ENCODE measurements at places on chromosomes 13 and 19.
A peak's percentile ranks its signal among the peaks of the same experiment; 100 is the strongest.

- no peak for DNase-seq
These were observed 71.0 kb downstream of the RASL11A start for GRCh38 chr13:27341616-27342015.

DNA sequence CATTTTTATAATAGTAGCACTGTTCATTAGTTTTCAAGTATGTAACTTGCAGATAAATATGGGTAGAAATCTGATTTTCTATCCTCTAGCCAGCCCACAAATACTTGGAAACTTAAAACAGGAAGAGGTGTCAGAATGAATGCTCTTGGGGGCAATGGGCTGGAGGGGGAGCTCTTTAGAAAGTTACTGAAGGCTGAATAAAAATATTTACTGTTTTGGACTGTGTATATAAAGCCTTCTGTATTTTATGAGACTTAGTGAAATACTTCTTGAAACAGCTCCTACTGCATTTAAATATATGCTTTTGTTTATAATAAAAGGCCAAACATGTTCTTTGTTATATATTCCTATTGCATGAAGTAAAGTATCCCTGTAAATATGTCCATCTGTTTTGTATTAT lies 138.8 kb downstream of the RGCC start:
- DNase-seq: no peak

DNA sequence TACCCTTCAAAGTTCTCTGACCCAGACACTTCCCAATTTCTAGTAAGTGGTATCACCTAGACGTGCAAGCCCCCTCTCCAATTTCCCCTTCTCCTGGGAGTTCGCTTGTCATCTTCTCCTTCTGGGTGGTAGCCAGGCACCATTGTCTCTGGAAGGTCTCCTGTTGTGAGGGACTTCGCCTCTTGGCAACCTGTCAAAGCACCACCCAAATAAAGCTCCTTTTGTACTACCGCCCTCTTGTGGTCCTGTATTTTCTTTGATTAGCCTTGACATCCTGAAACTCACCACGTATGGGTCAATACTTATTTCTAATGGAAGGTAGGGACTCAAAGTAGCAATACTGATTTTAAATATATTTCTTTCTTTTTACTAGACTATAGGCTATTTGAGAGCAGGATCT lies 8.2 kb downstream of the GPC5 start:
- no peak for DNase-seq

DNA sequence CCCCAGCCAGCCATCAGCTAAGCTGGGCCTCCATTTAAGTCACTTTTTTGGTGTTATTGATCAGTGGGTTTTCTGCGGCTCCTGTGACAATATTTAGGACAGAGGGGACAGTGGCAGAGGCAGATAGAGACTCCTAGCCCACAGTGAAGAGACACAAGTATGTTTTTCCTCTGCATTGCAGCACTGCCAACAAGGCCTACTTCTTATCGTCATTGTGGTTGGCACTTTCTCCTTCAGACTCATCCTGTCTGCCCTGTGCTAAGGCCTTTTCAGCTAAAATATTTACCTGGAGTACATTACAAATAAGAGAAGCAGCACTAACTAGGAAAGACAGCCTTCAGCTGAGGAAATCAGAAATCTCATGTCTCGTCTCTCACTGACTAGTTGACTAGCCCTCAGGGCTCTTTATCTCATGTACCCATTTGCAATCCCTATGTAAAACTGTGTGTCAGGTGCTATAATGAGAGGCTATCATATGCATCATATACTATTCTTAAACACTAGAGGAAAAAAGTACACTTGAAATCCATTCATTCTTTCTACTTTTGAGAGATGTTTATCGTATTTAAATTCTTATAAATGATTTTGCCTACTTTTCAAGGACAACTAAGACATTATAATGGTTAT lies 62.2 kb downstream of the ZAR1L start:
- no peak for DNase-seq

- no peak for DNase-seq
These were observed 4.0 kb downstream of the SELENOV start for GRCh38 chr19:39518975-39519374.

- no peak for DNase-seq
These were observed 14.4 kb upstream of the MYDGF start for GRCh38 chr19:4684312-4685095.

DNA sequence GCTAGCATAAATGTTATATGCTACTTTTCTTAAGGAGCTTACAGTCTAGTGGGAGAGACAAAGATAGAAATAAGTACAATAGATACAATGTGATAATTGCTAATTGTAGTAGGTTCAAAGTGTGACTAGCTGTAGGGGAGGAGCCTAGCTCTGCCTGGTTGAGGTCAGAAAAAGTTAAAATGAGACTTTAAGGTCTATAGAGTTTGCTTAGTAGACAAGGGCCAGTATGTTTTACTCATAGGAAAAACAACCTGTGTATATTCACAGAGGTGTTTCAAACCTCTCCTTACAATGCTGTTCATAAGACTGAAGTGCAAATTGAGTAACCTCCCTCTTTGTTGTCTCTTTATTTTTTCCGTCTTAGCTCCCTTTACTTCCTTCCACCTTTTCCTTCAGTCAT lies 56.1 kb downstream of the PDS5B start:
- DNase-seq: no peak

GRCh38 chr13:112777637-112778406 lies 88.0 kb downstream of the ATP11A start:
- DNase-seq: peak; percentile 79
